ENCODE measurements at places on chromosomes 2 and 18.

DNA sequence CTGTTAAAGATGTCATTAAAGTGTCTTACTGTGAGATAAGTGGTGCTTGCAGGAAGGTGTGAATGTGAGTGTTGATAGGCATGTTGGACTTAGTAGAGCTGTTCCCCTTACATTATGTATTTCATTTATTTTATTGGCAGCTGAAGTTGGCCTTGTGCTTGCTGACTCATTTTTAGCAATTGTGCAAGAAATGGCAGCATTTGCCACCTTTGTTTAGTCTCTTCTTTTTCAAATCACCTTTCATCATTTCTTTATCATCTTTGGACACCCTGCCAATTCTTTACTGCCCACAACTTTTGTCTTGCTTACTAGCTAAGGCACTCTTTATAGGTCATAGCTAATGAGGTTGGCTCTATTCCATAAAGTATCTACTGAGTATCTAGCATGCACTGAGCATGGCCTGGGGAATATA lies 130.3 kb upstream of the LYPD6 start:
- no peak for DNase-seq

DNA sequence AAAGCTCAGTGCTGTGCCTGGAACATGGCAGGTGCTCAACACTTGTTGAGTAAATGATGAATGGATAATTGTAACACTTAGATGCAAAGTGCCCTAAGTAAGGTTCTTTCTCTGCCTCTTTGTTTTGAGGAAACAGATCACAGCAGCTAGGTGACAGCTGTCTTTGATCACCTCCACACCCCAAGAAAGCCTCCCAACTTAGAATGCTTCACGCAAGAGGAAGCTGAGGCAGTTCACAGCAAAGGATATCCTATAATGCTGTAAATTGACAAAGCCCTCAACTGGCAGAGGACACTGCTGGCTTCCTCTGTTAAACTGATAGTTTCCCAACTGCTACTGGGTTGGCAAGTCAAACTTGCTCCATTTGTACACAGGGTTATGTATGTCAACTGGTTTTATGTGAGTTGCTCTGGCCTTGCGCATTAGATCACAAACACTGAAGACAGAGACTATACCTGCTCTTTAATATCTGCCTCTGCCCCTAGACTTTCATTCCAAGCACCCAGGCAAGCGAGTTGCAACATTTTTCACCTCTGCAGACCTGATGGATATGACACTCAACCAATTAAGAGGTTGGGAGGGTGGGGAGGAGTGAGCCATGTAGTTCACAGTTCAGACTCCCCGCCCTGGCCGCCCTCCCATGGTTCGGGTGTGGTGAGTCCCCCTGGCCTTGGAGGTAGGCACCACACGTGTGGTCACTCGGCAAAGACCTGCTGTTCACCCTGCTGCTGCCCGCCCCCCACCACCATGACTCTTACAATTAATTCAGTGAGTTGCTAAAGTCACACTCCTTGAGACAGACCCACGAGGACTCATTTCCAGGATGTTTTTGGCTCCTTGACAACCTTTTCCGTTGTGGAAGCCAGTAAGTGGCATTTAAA lies 4.8 kb upstream of the MALL start:
- no peak for DNase-seq

GRCh38 chr18:37506001-37506400 lies 59.6 kb downstream of the CELF4 start:
- DNase-seq, result no peak

DNA sequence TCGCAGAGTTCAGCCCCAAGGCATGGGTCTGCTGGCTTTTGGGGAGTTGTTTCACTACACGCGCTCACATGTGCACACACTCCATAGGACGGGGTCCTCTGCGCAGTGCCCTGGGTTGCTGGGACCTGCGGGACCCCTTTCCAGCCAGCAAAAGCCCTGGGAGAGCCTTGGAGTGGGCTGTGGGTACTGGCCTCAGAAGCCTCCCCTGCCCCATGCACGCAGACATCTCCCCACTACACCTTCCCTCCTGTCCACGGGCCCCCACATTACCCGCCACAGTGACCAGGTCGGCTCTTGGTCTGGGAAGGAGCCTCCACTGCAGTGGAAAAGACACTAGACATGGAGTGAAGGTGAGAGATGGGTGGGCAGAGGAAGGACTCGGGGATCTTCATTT lies 48.5 kb downstream of the FAM168B start:
- no peak for DNase-seq

DNA sequence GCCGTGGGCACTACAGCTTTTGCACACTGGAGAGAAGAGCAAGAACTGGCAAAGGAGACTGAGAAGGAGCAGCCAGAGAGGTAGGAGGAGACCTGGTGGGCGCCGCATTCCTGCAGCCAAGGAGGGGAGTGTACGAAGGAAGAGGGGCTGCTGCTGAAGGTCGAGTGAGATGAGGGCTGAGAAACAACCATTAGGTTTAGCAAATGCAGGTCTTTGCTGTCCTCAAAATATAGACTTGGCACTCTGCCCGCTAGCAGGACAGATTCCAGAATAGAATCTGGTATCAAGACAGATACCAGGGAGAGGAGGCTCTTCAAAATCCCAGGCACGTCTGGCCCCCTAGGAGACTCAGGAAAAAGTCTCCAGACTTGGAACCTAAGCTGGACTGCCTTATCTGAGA lies 83.0 kb downstream of the TGOLN2 start:
- no peak for DNase-seq

GRCh38 chr2:177296040-177296439 lies 31.5 kb upstream of the NFE2L2 start:
- DNase-seq, result peak; percentile 60

- peak; percentile 88 for DNase-seq
Measured at GRCh38 chr2:175690113-175690837, 311.8 kb downstream of the LNPK start.

GRCh38 chr2:219477179-219477578 lies 21.5 kb upstream of the GMPPA start:
- no peak for DNase-seq

- no peak for DNase-seq
Measured at GRCh38 chr2:144099780-144100377, 420.0 kb downstream of the ZEB2 start.
